ENCODE measurements at places on chromosomes 6 and 20. TPM values are rescaled to one million over a fixed set of nuclear protein-coding genes. Genes with fewer than 3 reads are reported as not detected.

GRCh38 chr6:135451617-135452190 is 45.8 kb downstream of the AHI1 start:
- DNase-seq, result no peak

GRCh38 chr20:56689852-56690485 is 60.9 kb downstream of the TFAP2C start:
- DNase-seq, result no peak

DNA sequence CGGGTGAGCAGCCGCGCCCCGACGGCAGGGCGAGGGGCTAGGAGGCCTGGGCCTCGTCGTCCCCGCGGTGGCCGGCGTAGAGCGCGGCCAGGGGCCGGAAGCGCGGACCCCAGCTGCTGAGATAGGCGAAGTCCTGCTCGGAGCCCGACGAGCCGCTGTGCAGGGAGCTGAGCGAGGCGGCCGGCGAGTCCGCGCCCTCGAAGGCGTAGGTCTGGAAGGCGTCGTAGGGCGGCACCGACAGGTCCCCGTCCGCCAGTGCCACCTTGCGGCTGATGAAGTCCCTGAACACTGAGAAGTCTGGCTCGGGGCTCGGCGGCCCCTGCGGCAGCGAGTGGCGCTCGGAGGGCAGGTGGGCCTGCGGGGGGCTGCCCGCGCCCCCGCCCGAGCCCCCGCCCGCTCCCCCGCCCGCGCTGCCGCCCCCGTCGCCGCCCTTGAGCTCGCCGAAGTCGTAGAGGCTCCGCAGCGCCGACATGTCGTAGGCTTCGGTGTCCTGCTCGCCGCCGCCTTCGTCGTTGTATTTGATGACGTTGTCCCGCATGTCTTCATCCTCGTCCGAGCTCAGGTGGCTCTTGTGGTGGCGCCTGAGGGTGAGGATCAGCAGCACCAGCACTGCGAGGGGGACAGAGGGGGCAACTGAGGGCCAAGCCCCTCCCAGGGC is 56.5 kb downstream of the CD40 start:
- DNase-seq, result peak; percentile 84

DNA sequence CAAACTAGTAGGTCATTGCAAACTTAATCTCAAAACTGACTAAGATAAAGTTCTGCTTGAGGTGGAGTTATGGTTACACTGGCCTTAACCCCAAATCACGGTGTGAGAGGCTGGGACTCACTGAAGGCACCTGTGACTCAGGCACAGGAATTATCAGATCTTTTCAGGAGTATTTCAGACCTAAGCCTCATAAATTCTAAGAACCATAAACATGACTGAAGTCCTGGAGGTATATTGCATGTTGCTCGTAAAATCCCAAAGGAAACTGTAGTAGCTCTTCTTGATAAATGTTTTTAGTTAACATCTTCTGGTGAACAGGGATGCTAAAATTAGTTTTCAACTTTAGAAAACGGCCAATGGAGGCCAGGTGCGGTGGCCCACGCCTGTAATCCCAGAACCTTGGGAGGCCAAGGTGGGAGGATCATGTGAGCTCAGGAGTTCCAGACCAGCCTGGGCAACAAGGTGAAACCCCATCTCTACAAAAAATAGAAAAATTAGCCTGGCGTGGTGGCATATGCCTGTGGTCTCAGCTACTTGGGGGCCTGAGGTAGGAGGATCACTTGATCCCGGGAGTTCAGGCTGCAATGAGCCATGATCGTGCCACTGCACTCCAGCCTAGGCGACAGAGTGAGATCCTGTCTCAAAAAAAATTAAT is 36.5 kb downstream of the DZANK1 start:
- no peak for DNase-seq

DNA sequence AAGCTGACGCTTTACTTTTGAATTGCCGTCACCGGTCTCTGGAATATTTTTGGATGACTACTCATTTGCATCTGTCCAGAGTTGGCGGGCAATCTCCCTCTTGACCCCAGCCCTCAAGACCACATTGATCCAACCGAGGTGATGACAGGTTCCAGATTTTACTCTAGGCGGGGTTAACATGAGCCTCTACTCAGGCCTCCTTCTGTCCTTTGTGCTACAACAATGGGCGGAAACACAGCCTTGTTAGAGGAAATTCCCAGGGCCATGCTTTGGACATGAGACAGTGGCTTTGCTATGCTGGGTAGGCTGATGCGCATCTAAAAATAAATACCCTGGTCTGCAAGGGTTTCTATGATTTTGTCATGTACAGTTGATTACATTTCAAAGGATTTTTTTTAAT is 27.0 kb upstream of the ADGRF5 start:
- DNase-seq, result no peak

DNA sequence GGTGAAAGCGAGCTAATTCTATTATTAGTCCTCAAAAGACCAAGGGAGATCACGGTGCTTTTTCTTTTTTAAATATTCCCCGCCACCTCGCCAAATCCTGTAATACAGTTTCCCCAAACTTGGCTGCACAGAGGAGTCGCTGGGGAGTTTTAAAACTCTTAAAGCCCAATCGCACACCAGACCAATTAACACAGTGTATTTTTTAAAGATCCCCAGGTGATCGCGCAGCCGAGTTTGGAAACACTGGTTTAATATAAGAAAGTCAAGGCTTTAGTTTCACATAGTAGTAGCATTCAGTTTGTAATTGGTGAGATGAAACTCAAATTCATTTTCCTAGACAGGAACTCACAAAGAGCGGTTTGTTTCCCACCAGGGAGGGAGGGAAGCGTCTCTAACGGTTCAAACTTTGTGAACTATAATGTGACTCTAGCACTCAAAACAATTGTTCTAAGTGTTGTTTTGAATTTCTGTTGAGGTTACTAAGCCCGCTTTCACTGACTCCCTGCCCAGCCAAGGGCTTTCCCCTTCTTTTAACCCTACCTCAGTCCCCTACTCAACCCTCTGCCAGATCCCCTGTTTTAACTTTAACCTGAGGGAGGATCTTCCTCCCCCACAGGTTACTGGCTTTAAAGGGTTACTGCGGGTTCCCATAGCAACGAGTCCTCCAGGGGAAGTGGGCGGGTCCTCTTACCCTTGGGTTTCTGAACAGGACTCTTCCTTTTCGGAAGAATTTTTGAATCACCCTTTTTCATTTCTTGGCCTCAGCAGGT is 25.7 kb upstream of the BTBD3 start:
- peak; percentile 65 for DNase-seq

GRCh38 chr6:46888578-46888977 is 33.2 kb downstream of the ADGRF5 start:
- no peak for DNase-seq

- no peak for DNase-seq
Measured at GRCh38 chr20:57283860-57284259, 17.4 kb upstream of the BMP7 start.

DNA sequence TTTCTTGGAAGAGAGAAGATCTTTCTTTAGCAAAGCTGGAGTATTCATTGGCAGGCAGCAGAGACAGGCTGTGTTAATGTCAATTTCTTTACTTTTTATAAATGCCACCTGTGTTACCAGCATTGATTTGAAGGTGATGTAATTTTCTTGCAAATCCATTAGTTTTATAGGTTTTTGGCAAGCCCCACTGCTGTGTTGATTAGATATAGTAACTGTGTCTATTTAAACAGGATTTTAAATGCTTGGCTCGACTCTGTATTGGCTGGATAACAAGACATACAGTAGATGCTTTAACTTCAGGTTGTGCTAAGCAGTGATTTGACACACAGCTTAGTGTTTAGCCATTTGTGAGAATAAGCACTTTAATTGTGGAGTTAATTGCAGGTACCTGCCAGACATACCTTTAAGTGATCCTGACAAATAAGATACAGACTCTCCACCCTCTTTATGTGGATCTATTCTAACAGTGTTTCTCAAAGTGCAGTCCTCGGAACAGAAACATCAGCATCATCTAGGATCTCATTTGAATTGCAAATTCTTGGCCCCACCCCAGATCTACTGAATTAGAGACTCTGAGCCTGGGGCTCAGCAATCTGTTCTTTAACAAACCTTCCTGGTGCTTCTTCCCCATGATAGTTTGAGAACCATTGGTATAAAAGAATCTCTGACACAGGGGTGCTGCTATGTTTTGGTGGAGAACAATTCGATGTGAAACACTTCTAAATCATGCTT is 397.5 kb downstream of the HDGFL1 start:
- DNase-seq, result no peak

GRCh38 chr6:121826156-121826810 is 390.8 kb downstream of the GJA1 start:
- no peak for DNase-seq

- no peak for DNase-seq
Measured at GRCh38 chr6:44660561-44661220, 273.2 kb downstream of the CDC5L start.

DNA sequence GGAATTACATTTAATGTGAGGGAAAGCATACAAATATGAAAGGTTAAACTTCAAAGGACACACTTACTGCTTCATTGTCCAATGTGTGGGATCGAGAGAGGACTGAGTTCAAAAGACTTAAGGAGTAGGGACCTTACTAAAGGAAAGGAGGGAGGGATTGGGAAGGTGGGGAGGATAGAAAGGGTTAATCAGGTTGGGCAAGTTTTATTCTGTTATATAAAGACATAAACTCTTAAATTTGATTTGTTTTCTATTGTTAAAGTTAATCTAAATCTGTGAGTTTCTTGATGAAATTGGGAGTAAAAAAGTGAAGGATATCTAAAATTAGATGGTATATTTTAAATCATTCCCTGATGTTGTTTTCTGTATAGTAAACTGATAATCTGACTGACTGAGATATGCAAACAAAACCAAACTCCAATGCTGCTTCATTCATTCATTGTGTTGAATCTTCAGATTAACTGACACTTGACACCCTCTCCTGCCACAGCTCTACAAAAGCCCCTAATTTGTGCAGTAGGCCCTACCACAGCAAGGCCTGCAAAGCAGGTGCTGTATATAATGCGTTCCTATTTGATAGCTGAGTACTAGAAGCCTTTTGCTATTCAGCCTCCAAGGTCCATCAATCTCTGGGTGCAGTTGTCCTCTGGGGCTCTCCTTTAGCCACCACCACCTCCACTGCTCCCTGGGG is 1.3 kb upstream of the UBE2J1 start:
- no peak for DNase-seq

- no peak for DNase-seq
Measured at GRCh38 chr20:21388566-21388965, 8.8 kb downstream of the NKX2-4 start.

GRCh38 chr20:2451939-2452732 is 18.5 kb downstream of the SNRPB start:
- DNase-seq, result peak; percentile 79

GRCh38 chr20:40890635-40891034 is 138.0 kb upstream of the TOP1 start:
- no peak for DNase-seq

GRCh38 chr6:106109029-106109428 is 22.9 kb downstream of the PRDM1 start:
- no peak for DNase-seq

- DNase-seq, result no peak
Measured at GRCh38 chr6:154954347-154954746, 40.8 kb upstream of the TIAM2 start.

DNA sequence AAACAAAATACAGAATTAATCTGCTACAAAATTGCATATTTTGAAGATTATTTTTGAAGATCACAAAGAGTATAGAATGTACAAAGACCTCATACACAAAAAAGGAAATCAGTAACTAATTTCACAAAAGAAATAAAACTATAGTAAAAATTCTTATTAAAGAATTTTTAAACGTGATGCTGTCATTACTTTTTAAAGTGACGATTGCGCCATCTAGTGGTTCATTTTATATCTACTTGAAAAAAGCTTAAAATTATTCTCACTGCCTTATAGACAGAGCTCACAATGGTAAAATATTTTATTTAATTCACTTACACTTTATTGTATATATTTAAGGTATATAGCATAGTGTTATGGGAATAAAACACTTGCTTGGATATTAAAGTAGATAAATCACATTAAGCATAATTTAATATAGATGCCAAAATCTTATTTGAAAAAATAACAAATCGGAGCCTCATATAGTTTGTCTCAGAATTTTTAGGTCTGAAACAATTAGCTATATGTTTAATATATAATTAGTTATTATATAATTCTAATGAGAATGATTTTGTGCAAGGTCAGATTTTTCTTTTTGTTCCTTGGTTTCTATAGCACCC is 128.8 kb downstream of the PHF3 start:
- DNase-seq, result no peak

- no peak for DNase-seq
Measured at GRCh38 chr6:99521633-99522151, 6.5 kb upstream of the USP45 start.

- DNase-seq, result no peak
Measured at GRCh38 chr6:144379356-144379755, 94.2 kb downstream of the UTRN start.

DNA sequence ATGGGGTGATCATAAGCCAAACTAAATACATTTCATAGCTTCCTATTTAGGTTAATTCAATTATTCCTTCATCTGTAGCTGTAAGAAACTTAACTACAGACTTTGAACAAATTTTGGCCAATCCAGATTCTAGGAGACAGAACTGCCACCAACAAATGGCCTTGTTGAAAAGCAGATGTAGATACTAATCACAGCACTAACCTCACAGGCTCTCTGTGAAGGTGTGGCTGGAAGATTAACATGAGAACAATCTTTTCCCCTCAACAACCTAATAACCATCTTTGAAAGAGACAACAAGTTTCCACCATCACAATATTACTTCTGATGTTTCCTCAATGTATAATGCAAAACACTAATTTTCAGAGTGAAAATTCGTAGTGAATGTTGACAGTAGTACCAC is 87.8 kb downstream of the SESN1 start:
- DNase-seq, result no peak

DNA sequence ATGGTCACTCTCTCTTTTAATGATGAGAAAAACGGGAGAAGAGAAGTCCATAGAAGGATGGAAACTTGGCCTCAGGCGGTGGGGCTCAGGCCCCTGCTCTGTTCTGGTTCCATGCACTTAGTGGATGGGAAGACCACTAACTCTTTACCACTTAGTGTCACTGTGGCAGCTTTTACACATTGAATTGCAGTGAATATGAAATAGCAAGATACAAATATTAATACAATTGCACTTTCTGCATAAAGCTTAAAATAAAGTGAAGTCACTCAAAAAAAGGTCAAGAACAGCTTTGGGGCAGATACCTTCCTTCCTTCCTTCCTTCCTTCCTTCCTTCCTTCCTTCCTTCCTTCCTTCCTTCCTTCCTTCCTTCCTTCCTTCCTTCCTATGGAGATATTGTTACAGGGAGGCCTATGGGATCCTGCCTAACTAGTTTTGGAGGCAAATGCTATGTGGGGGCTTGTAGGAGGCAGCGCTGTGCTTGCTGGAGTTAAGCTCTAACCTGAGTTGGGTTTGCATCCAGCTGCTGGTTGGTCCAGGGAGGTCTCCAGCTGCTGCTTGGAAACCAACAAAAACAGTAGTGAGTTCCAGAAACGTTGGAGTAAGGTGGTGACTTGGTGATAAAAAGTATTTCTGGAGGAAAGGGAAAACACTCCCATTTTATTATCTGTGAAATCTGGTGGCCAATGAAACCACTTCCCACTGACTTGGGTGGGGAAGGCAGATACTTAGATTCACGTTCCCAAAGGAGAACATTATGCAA is 62.3 kb upstream of the NKX2-2 start:
- no peak for DNase-seq

MTRF1L gene
- 15.7 TPM for total RNA-seq

ESR1 gene
- total RNA-seq, result 0.79 TPM

FOXQ1 gene
- not detected for total RNA-seq

BNIP5 gene
- not detected for total RNA-seq

MYL9 gene
- not detected for total RNA-seq

MLN gene
- not detected for total RNA-seq

MUC21 gene
- total RNA-seq, result not detected

HLA-B gene
- total RNA-seq, result 2,892 TPM

SLC22A3 gene
- not detected for total RNA-seq

SIRPD gene
- total RNA-seq, result not detected

TBC1D32 gene
- 10.4 TPM for total RNA-seq

PKIB gene
- total RNA-seq, result 0.69 TPM

SEL1L2 gene
- total RNA-seq, result not detected

ELMO2 gene
- 38.1 TPM for total RNA-seq

SNAP25 gene
- total RNA-seq, result not detected

Data from activated CD8-positive, alpha-beta T cell treated with anti-CD3 and anti-CD28 coated beads for 36 hours (primary cell).